Suppressor macrophage (primary cell): ENCODE measurements at places on chromosomes 3 and 15.

GRCh38 chr15:62879770-62880169 is 162.8 kb upstream of the TPM1 start:
- DNase-seq = peak; percentile 65

GRCh38 chr3:51916418-51916817 is 13.3 kb upstream of the IQCF1 start:
- no peak for DNase-seq

DNA sequence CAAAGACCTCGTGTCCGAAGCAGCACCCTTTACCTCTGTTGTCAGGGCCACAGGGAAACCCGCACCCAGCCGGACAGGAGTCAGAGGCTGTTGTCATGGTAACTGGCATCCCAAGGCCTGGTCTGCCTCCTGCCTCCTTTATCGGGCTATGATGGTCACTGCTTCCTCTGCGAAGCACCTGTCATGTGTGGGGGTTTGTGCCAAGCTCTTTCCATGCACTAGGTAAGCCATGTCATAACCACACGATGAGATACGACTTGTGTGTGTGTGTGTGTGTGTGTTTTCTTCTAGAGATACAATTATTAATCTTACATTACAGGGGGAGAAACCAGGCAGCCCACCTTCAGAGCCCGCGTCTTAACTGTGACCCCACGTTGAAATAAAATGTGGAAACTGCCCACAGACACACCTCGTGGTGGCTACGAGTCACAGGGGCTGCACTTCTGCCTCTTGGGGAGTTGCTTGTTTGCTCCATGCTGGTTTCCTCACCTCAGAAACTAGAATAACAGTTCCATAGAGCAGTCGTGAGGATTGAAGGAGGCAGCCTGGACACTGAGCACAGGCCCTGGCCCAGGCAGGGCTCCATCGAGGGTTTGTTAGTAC is 18.0 kb downstream of the ZDHHC19 start:
- peak; percentile 78 for DNase-seq

GRCh38 chr15:57160823-57161560 is 215.3 kb upstream of the CGNL1 start:
- DNase-seq = no peak

GRCh38 chr3:54950391-54951003 is 22.6 kb upstream of the LRTM1 start:
- no peak for DNase-seq

DNA sequence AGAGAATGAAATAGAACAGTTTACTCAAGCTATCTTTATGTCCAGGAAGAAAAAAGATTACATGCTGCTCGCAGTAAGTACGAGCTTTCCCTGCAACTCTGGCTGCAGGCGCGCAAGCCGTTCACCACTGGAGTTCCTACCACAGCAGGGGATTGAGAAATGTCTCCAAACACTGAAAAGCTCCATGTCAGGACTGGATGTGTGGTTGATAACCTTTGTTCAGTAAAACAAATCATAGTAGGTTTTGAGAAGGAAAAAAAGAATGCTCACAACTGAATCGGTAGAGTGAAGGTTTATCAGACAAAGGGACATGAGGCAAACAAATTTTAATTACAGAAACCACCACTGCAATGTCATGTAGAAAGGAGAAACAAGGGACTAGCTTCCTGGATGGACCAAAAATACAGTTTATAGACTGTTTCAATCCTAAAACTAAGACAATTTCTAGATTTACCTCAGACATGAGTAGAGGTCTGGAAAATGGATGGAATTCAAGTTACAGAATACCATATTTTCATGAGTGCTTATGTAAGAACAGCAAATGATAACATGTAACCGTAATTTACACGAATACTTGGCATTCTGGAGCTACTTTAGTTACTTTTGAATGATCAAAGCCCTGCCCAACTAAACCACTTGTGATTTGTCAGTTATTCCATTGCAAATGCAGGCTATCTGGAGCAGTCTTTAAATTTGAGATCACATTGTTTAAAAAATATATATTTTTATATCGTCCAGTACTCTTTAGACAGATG is 471.1 kb downstream of the SHQ1 start:
- peak; percentile 11 for DNase-seq

- peak; percentile 61 for DNase-seq
Observed at GRCh38 chr3:194744826-194745225, 59.1 kb downstream of the FAM43A start.

GRCh38 chr3:113625834-113626233 is 70.6 kb downstream of the USF3 start:
- peak; percentile 69 for DNase-seq

- no peak for DNase-seq
Observed at GRCh38 chr3:43194490-43195114, 88.7 kb upstream of the POMGNT2 start.

- DNase-seq = peak; percentile 70
Observed at GRCh38 chr3:48429317-48429959, 448 bp downstream of the PLXNB1 start.

DNA sequence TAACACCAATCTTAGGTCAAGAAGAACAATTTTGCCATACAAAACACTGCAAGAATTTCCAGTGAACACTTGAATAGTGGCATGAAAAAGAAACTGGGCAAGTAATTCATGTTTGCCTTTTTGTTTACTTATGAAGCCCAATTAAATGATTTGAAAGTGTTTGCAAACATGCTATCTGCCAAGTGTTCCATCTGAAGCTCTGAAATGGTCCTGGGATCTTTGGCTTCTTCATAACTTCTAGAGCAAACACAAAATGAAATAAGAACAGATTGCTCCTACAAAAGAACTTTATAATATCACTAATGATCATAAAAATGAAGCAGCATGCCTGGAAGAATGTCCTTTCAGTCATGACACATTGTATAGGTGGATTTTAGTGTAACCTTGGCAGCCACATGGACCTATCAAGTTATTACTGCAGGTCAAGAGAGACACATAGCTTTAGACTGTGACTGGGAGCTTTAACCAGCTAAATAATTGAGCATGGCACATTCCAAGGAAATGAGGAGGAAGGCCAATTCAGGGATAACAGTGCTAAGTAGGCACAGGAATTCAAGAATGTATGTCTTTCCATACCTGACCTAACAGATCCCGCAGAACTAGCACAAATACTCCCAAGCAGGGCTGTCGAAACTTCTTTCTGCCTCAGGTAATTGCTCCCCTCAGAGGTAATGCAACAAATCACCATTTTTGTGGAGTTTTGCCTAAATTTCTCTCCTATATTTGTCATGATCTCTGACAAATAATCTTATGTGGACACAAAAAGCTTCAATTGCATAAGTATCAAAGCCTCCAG is 144.6 kb downstream of the DUT start:
- DNase-seq = no peak

GRCh38 chr3:178291574-178292370 is 244.5 kb upstream of the KCNMB2 start:
- DNase-seq = no peak

DNA sequence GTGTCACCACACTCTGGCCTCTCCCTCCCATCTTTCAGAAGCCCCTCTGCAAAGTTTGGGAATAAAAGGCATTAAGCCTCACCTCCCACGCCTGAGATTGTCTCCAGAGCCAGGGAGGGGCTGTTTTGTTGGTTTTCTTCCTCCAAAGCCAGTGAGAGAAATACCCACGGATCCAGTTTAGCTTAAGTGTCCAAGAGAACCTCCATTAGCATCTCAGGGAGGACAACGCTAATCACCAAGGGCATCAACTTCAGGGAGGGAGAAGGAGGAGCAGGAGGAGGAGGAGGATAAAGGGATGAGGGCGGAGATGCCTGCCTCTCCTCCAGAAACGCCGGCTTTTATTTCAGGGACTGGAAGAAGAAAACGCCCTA is 101.6 kb downstream of the SRGAP3 start:
- DNase-seq = no peak

- peak; percentile 50 for DNase-seq
Observed at GRCh38 chr3:12875857-12876836, 34.8 kb upstream of the RPL32 start.

DNA sequence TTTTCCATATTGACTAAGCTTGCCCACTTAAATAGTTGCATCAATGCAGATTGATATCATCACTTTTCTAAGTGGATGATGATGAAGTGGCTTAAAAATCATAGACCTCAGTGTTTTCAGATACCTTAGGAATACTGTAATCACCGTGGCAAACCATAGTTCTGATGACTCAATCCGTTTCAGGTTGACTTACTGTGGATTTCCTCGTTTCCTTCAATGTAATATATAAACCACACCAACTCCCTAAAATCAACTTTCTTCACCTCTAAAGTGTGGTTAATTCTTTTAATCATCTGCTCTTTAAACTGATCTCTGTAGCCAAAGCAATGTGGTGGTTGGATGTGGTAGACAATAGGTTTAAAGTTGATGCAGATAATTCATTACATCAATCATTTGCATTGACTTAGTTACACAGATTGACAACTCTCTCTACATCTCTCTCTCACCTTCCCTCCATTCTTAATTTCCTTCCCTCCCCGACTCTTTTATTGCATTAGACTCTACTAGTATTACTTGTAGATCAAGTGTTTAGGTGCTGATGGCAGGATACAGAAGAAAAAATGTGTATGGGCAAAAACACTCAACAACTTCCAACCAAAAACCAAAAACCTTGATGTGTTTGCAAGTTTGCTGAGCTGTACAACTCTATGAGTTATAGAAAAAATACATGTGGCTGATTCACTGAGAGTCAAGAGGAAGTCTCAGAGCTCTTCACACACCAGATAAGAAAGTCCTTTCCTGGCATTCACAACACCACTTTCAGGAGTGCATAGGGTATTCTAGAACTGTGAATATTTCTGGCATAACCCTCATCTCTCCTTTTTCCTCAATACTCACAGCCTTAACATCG is 243.5 kb downstream of the NFKBIZ start:
- DNase-seq = no peak

GRCh38 chr3:29668728-29669127 is 387.9 kb downstream of the RBMS3 start:
- no peak for DNase-seq

DNA sequence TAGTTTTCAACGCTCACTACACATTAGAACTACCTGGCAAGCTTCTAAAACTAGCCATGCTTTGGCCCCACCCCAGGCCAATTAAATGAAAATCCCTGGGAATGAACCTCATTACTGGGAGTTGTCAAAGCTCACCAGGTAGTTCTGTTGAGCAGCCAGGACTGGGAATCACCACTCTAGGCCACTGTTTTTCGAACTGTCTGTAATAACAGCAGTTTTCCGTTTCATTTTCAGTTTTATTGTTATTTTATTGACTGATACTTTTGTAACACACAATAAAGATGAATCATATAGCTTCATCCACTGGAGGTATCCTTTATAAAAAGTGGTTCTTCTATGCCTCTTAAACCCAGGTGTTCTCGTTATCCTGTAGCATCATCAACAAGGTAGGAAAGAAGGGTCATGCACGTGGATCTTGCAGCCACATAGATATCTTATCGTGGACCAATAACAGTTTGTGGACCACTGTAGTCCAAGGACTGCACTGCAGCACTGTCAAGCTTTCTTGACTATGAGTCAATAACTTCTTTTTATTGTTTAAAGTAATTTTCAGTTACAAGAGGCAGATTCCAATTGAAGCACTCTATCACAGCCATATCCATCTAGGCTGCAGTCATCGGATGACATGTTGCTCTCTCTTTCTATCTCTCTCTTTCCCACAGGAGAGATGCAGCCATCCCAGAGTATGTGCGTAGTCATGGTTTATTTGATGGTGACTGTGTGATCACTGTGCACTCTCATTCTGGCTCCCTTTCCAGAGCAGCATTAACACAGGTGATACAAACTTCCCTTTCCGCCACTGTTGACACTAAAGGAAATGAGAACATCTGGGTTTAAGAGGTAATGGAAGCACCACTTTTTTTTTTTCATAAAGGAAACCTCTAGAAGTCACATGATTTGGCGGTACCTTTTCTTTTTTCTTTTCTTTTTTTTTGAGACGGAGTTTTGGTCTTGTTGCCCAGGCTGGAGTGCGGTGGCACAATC is 39.0 kb upstream of the BLM start:
- DNase-seq = no peak

DNA sequence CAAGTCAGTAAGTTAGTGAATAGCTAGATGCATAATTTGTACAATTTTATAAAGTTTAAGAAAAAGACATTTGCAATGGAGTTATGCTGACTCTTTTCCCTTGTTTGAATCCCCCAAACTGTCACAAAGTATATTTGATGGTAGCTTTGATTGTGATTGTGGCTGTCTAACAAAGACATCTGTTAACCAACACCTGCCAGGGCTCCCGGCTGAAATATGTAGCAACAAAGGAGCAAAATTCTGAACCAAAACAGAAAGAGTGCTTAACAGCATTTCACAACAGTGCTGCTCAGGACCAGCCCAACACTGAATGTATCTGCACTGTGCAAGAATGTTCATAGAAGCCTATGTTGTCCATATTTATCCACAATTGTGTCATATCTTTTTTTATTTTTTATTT is 39.4 kb downstream of the LEO1 start:
- DNase-seq = no peak

- DNase-seq = no peak
Observed at GRCh38 chr3:112640930-112641801, at the start of gene CCDC80. Gene CCDC80, minus strand, starts transcription at chr3:112641143. Its CDS starts 1,238 bp downstream, at chr3:112639905.

DNA sequence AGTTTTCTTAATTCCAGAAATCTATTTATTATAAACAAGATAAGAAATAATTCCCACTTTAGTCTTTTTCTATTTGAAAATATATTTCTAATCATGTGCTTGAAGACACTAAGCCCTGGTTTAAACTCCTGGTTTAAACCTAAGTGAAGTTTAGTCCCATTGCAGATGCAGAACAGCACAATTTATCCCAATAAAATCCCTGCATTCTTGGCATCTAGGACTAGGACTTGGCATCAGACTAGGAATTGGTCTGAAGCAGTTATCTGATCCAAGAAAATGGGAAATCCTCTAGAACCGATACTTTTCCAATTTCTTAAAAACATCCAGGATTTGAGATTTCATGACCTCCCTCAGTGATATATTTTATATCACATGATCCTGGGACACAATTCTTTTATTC is 168.8 kb upstream of the VEPH1 start:
- no peak for DNase-seq

DNA sequence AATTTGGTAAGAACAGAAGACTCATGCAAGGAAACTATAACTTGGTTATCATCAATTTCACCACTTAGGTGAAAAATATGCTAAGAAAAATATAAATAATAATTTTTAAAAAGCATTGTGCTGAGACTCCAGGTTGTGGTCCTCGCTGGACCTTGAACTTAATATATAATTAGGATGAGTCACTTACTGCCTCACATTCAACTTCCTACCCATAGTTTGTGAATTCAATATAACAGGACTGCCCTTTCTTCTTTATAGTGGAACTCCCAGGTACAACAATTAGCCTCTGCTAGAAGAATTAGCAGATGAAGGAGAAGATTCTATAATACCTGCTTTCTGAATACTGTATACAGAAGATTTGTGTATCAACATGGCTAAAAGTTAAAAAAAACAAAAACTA is 149.1 kb upstream of the SPRED1 start:
- DNase-seq = no peak
